BE2C (cell line): ENCODE measurements at places on chromosomes 16 and 17.

GRCh38 chr16:22623351-22623781, 112.7 kb downstream of the NPIPB5 start:
- DNase-seq, result no peak

DNA sequence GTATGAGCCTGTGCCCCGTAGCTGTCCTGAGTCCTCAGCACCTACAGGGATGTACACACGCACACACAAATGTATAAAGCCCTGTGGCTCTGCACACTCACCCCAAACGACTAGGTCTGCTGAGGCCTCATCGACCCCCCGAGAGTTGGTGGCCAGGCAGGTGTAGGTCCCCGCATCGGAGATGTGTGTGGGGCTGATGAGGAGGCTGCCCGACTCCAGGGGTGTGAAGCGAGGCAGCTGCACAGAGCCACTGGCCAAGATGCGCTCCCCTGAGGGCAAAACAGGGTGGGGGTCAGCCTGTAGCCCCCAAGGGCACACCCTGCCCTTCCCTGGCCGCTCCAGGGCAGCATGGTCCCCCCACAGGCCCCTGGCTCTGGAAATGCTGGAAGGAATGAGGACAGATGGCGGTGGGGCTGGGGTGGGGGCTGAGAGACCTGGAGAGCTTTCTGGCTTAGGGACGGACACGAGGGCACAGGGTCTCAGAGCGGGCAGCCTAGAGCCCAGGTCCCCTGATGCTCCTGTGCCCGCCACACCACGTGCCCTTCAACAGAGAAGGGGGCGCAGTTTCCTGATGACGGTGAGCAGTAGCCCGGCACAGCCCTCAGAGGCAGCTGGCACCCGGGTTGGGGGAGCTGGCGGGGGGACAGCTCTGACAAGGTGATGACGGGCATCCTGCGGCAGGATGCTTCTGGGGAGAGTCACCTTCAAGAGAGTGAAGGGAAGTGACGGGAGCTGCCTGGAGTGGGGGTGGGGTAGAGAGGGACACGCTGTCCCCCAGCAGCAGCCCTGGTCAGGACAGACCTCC, 119.8 kb upstream of the CDC42EP4 start:
- no peak for DNase-seq

GRCh38 chr16:66207883-66208265, 158.6 kb upstream of the CDH5 start:
- DNase-seq, result no peak

- no peak for DNase-seq
These were observed 17.7 kb downstream of the KDM8 start for GRCh38 chr16:27220991-27221390.

DNA sequence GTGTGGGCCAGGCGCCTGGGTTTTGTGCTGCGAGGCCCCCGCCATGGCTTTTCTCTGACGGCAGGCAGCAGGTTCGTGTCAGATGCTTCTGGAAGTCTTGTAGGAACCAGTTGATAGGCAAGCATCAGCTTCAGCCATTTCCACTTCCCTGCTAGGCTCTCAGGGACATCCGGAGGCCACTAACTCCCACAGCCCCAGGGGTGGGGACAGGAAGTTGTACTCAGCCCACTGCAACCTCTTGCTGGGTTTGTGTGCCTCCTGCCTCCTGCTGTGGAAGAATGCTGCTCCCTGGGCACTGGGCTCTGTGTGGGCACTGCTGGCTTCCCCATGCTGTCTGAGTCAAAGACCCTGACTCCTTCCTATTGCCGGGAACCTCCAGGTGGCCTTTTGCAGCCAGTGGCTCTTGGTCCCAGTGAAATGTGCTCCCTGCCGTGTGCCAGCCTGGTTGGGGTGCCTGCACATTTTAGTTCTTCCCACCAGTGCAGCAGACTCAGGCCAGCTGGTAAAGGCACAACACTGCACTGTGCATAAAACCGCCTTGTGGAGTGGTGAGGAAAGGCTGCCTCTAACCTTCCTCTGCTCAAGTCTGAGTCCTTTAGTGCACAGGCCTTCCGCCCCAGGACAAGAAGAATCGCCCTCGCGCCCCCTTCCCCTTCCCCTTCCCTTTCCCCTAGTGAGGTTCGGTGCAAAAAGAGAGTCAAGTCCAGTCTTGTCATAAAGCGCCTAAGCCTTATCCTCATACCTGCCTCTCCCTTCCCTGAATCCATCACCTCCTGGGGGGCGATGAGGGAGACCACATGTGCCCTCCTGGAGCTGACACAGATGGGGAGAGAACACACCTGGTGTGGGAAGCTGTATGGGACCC, 16.6 kb downstream of the LDHD start:
- DNase-seq, result no peak
